HL-60 (cell line): ENCODE measurements at places on chromosomes 13 and 19.

- DNase-seq, result no peak
These were observed 173.2 kb upstream of the TRPC4 start for GRCh38 chr13:38042771-38043170.

DNA sequence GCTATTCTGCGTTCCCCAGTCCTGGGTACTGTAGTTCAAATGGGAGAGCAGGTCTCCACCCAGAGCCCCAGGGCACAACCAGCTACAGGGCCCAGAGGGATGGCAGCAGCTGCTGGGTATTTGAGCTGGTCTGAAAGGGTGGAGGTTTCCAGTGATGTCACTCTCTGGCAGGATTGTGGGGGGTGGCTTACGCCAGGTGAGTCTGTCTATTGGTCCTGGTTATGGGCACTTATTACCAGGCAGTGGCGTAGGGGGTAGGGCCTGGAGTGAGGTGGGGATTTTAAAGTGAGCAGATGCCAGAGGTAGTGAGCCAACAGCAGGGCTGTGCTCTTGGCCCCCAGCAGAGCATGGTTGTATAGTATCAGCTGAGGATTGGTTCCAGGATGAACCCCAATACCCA, 6.2 kb downstream of the RPS19 start:
- DNase-seq, result no peak

DNA sequence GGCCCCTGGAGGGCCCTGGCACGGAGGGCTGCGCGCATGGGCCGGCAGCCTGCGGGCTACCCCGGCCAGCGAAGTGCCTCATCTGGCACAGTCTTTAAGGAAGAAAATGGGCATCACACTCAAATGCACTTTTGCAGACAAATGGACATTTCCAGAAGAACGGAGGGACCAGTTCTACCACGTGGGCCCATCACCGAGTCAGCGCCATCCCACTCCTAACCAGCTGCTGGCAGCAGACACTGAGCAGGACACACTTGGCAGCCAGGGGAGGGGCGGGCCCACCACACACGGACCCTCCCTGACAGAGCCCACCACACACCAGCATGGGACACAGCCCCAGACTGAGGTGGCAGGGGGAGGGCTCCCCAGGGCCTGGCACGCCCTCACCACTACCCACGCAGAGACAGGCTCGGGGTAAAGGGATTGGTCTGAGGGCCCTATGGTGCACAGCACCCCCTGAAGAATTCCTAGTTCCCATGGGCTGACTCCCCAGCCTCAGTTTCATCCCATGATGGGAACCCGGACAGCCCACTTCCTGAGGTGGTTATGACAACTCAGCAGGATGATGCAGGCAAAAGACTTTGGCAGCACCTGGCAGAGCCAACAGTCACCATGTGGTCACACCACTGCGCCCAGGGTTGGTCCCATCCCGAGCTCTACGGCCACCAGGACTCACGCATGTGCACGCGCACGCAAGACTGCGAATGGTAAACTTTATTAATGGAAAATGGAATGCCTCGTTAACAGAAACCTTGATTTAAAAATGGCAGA, 18.7 kb upstream of the TINCR start:
- DNase-seq, result no peak

DNA sequence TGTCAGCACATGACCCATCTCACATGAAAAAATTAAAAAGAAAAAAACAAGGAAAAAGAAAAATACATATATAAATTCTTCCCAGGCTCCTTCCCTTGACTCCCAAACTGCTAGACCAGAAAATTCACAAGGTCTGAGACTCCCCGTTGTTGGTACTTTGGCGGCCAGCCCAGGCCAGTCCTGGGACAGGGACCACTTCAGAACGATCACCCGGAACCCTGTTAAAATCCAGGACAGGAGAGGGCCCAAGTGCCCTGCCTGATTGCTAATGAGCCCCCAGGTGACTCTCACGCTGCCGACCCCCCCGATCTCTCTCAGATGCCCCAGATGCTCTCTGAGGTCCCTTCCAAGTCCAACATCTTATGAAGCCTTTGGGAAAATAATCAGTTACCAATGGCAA, 107.2 kb downstream of the COL4A2 start:
- no peak for DNase-seq

DNA sequence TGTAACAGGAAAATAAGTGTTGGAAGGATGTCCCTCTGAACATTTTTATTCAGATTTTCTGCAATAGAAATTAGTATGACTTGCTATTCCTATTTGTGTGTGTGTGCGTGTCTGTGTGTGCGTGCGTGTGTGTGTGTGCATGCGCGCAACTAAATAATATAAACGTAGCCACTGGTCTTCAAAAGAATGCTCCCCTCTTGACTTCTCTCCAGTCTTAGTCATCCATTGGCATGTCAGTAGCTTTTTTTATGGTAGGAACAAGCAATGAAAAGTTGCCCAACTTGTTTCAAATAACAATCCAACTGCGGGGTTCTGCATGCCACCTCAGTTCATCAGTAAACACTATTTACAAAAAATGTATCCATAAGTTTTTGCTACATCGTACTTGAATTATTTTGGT, 249.6 kb downstream of the GPC6 start:
- no peak for DNase-seq

GRCh38 chr13:110349239-110349638, 42.2 kb downstream of the COL4A2 start:
- no peak for DNase-seq

- no peak for DNase-seq
These were observed 215.9 kb upstream of the SOX21 start for GRCh38 chr13:94928127-94928775.

GRCh38 chr13:23599083-23599925, 29.1 kb downstream of the TNFRSF19 start:
- no peak for DNase-seq

DNA sequence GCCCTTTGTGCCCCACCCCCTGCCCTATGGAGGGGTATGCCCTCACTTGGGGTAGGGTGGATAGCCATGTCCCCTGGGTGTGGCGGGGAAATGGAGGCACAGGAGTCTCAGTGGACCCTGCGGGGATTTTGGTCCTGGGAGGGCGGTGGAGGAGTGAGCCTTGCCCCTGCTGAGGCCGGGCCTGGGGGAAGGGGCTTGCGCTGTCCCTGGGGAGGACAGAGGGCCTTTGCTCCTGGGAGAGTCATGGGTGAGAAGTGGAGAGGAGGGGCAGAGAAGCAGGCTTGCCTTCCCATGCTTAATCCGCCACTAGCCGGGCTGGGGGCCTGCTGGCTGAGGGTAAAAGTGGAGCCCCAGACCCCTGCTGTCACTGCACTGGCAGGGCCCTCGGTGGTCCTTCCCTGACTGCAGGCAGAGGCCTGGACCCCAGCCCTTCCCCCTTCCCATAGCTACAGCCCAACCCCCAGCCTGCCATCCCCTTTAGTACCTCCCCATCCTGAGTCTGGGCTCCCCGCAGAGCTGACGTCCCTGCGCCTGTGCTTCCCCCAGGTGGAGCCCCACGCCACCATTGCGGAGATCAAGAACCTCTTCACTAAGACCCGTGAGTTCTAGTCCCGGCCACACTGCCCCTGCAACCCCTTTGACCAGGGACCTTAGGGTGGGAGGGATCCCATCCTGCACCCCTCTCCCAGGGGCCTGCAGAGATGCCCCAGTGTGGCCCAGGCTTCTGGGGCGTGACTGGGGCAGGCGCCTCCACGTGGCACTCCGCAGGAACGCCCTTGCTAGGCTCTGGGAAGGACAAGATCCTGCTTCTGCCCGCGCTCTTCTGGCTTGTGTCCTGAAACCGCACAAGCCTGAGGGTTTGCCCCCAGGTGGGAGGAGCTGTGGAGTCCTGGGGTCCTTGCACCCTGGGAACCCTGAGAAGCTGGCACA, 8.9 kb downstream of the NDUFB7 start:
- no peak for DNase-seq

DNA sequence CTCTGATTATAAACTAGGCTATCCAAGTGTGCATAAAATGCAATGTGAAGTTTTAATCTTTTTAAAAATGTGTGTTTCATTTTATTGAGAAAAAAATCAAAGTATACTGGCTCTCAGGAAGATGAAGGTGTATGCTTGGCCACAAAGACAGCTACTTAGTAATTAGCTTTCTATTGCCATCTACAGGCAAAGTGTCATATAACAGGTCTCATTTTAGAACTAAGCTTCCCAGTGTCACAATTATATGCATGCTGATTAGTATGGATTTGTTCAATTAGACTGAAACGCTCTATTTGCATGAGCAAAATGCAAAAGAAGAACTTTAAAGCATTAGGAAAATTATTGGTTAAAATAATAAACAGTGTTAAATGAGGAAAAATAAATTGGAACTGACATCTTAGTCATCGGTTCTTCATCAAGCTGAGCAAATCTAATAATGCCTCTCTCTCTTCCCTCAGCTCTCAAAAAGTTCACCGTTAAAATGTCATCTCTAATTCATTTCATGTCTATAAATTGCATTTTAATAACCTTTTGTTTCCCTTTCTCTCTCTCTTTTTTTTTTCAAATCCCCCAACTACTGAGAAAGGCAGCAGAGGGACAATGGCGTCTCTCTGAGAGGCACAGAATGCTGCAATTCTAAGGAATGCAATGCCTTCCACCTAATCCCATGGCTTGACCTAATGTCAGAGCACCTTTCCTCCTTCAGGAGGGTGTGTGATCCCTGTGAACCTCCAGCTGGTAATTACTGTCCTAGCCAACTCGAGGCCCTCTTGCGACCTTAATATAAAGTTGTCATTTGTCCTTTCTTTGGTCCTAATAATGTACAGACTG, 313.1 kb upstream of the MAB21L1 start:
- no peak for DNase-seq

GRCh38 chr13:24192057-24192810, 31.7 kb downstream of the SPATA13 start:
- peak; percentile 38 for DNase-seq

GRCh38 chr13:66410314-66410713, 819.8 kb downstream of the PCDH9 start:
- DNase-seq, result no peak

GRCh38 chr13:98445340-98446233, 131.3 kb downstream of the STK24 start:
- DNase-seq, result peak; percentile 72

GRCh38 chr19:30047432-30047831, 105.4 kb downstream of the URI1 start:
- no peak for DNase-seq

DNA sequence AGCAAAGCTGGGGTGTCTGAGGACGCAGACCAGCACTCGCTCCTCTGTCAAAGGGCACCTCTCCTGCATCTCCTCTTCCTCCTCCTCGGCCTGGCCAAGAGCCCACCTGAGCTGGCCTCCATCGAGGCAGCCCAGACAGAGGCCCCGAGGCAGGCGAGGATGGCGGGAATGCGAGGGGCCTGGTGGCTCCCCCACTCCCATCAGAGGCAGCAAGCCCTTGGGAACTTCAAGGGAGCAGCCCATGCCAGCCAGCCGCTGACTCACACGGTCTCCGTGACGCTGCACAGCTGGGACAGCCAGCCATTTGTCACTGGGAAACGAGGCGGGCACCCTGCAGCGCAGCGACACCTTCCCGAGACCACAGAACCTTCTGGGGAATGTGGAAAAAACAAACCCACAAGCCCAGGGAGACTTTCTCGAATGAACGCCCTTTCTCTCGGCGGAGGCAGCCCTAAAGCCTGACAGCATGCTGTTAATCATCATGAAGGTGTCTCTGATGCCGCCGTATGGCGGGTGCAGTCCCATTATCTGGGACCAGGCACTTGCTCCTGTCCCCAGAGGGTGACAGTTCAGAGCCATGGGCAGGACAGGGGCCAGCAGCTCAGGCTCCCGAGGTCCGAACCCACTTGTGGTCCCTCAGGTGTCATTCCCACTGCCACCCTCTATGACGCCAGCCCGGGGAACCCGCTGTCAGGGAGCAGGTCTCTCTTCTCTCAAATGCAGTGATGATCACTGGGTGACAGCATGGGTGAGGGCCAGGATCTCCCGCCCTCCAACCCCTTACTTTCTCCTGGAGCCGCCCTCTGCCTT, 53.0 kb downstream of the PEPD start:
- DNase-seq, result no peak

GRCh38 chr13:27601803-27602202, 18.5 kb downstream of the LNX2 start:
- no peak for DNase-seq

DNA sequence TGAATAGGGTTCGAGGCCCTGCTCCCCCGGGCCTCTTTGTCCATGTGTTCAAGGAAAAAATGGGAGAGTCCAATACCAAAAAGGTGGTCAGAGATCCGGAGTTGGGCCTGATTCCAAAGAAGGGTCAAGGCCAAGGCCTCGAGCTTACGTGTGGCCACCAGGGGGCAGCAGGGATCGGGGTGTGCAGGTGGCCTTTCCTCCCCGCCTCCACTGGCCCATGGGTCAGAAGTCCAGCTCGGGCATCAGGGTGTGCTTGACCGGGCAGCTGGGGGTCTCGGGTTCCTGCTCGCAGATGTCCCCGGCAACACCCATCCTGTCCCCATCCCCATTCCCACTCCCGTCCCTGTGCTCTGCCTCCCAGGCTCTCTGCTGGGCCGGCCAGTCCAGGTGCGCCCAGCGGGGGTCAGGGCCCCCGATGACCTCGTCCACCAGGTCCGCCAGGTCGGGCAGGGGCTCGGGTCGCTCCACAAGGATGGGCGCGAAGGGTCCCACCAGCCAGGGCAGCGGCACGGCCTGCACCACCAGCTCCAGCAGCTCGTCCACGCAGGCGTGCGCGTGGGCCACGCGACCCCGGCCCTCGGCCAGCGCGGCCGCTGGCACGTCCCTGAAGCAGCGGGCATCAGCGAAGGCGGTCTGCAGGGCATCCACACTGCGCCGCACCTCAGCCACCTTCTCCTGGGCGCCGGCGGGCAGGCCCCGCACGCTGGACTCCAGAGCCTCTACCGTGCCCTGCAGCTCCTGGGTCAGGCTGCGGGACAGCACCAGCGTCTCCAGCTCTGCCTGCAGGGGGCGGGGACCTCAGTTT, 5.2 kb upstream of the PLIN4 start:
- DNase-seq, result no peak

DNA sequence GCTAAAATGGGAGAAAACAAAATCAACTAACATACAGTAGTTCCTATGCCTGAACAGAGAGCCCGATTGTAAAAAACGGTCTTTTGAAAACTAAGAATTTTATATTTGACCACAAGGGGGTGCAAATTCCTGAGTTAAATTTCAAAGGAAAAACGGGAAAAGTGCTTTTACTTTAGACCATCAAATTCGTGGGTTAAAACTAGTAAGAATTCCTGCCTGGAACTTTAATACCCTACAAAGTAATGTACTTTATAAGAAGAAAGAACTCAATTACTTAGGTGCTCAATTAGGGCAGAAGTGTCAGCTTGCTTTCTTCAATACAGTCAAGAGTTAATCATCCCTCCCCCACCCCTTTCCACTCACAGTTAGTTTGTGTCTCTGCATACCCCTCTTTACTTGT, 69.8 kb downstream of the KCNRG start:
- no peak for DNase-seq

- DNase-seq, result no peak
These were observed 145.2 kb downstream of the DIAPH3 start for GRCh38 chr13:60018536-60018935.

GRCh38 chr19:31349160-31349881, at the start of gene TSHZ3:
TSHZ3 (minus strand) TSS chr19:31349436; CDS start chr19:31349219, 217 bp downstream.
- peak; percentile 81 for DNase-seq

- DNase-seq, result no peak
These were observed 7.2 kb upstream of the USF2 start for GRCh38 chr19:35261356-35262100.
